ENCODE measurements at places on chromosomes 5 and 9.

DNA sequence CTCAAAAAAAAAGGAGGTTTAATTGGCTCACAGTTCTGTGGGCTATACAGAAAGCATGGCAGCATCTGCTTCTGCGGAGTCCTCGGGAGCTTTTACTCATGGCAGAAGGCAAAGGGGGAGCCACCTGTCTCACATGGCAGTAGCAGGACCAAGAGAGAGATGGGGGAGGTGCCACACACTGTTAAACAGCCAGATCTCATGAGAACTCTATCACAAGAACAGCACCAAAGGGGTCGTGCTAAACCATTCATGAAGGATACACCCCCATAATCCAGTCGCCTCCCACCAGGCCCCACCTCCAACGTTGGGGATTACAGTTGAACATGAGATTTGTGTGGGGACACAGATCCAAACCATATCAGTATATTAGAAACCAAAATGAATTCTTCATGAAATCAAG, 28.3 kb upstream of the CXXC5 start:
- ATAC-seq = no peak

DNA sequence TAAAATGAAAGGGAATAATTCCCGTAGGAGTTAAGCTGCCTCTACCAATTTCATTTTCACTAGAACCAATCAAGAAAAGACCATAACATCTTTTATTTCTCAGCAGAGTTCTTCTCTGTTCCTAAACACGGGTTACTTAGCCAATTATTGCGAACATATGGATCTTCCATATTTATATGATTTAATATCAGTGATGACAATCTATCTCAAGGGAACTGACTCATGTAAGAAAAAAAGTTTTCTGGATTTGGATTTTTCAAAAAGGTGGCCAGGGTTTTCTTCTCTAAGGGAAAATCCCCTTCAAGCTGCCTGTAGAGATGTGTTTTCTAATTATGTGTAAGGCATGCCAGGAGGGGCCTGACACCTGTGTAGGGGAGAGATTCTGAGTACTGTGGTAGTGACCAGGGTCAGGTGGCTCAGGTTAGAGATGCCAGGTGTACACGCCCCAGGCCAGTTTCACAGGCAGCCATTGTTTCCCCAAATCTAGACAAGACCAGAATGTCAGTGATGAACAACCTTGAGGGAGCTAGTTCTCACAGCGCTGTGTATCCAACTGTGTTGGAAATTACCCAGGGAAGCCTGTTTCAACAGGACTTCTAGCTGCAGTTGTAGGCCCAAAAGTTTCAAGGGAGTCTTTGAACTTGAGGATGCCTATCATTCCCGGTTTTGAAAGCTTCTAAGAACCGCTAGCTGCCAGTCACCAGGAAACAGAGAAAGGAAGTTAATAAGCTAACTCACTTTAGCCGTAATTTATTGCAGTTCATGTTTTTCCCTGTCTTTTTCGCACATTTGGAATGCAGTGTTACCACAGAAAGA, 572.5 kb upstream of the RGMB start:
- ATAC-seq = no peak

- ATAC-seq = no peak
These were observed 212.1 kb downstream of the SLF1 start for GRCh38 chr5:94830520-94830919.

DNA sequence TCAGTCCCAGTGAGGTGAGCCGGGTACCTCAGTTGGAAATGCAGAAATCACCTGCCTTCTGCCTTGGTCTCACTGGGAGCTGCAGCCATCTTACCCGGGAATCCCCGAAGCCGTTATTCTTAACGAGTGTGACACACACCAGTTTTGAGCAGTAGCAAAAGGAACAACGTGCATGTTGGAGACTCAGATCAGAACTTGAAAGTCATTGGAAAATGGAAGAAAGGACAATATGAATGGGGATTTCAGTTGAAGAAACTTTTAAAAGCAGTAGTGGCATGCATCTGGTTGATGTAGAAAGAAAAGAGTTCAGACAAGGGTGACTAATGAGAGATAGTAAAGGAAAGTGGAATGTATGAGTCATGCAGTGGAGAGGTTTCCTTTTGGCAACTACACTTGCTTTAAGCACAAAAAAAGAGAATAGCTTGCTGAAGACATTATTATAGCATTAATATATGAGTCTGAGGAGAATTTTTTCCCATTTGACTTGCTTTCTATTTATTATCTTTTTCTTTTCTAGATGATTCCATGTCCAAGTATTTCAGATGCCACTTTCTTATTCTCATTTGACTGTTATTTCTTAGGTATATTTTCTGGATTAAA, 44.4 kb upstream of the ANKDD1B start:
- peak; percentile 91 for ATAC-seq

GRCh38 chr5:74552101-74552500, 88.4 kb downstream of the ENC1 start:
- no peak for ATAC-seq

GRCh38 chr9:33721674-33722358, 73.5 kb upstream of the PRSS3 start:
- ATAC-seq = peak; percentile 87

DNA sequence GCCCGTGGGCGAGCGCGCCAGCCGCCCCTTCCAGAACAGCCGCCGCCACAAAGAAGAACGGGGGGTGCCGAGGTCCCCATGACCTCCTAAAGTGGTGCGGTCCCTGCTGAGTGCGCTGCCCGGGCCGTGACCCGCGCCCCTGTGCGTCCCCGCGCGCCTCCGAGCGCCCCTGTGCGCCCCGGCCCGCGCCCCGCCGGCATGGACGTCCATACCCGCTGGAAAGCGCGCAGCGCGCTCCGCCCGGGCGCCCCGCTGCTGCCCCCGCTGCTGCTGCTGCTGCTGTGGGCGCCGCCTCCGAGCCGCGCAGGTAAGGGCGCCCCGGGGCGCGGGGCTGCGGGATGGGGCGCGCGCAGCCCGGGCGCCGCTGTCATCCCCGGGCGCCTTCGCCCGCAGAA, 384 bp downstream of the COL5A1 start:
- ATAC-seq = no peak

DNA sequence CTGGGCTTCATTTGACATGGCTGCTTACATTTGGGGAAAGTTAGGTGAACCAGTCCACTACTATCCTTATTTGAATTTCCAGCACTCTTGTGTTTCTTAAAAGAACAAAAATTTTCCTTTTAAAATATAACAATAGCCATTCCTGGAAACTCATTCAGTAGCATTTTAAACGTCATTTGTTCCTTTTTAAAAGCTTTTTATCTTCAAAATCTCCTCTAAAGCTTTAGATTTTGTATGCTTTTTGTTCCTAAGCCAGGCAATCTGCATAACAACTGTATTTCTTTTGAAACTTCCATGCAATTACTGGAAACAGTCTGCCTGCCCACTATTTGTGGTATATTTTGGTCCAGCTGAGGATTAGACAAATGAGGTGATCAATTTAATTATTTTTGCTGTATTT, 172.2 kb upstream of the PLCXD3 start:
- no peak for ATAC-seq

DNA sequence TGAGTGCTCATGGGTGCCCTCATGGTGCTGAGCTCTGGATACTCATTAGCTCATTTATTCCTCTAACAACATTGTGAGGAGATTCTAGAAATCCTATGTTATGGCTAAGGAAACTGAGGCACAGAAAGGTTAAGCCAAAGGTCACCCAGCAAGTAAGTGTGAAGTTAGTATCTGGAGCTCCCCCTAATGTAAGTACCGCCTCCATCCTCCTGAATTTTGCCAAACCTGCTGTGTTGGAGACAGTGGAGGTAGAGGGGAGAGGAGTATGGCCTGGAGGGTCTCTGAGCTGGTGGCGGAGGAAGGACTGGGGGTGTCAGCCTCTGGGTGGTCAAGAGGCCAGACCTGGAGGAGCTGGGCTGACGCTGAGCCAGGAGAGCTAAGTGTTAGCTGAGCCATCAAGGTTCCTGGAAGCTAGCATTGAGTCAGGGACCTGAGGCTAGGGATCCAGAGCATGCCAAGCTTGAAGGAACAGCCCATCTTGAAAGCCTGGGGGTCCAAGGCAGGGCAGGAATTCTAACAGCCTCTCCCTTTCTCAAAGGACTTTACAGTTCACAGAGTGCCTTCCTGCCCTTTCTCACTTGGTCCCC, 114.8 kb downstream of the RGS3 start:
- no peak for ATAC-seq

GRCh38 chr5:72559866-72560766, 52.9 kb upstream of the ZNF366 start:
- no peak for ATAC-seq

GRCh38 chr5:137407090-137407489, 92.0 kb downstream of the SPOCK1 start:
- ATAC-seq = no peak

GRCh38 chr5:16550316-16550952, 66.4 kb downstream of the RETREG1 start:
- ATAC-seq = no peak

DNA sequence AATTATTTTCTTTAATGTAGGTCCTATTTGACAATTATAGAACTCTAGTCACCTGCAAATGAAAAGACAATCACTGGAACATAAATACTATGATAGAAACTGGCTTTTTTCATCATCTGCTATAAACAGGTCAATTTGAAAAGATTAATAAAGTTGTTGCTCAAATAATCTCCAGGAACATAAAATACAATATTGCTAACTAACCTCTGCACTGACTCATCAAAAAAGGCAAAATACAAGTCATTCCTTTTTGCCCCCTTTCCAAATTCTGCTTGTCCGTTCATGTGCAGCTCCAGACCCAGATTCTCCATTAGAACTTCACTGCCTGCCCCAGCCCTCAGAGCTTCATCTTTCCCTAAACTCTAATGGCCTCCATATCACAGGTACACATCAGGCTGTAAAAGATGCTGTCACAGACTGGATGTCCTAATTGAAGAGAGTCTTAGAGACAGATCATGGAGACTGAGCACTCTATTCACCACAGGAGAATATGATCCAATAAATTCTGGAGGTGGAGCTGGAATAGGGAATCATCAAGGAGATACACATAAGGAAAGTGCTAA, 1.6 kb downstream of the DCTN4 start:
- no peak for ATAC-seq

- ATAC-seq = no peak
These were observed 241.6 kb upstream of the CD180 start for GRCh38 chr5:67437905-67438845.

DNA sequence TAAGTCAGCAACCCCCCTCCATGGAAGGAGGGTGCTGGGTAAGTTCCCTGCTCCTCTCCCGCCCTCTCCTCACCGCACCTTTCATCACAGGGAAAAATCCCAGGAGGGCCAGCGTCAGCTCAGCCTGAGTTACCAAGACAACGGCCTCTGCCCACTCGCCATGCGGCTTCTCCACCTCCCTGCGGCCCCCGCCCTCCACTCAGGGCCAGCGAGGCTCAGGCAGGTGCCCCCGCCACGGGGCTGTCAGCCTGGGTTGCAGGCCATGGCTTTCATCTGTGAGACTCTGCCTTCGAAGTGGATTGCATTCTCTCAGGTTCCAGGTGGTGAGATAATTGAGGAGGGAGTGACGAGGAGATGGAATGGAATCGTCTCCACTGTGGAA, 27.2 kb upstream of the LAMC3 start:
- no peak for ATAC-seq

DNA sequence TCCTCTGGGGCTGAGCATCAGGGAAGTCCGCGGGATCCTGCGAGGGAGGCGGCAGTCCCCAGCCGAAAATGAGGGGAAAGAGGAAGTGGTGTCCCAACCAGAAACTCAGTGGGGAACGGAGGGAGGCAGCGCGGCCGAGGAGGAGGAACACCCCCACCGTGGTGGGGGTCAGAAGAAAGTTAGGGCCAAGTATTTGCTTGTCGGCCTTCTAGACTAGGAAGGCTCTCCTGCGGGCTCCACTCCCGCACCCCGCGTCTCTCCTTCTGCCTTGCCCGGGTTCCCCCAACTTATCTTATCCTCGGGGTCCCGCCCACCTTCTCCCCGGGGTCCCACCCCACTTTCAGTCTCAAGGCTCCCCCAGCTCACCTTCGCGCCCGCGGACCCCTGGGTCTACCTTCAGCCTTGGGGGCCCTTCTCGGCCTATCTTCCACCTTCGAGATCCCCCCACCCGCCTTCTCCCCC, 557 bp upstream of the PHF2 start:
- ATAC-seq = peak; percentile 45

- ATAC-seq = peak; percentile 56
These were observed 38.1 kb upstream of the CD180 start for GRCh38 chr5:67234671-67235176.

GRCh38 chr5:17406423-17406838, 91.6 kb upstream of the TAF11L2 start:
- ATAC-seq = no peak

- no peak for ATAC-seq
These were observed 268.1 kb downstream of the NSG2 start for GRCh38 chr5:174313615-174314014.

DNA sequence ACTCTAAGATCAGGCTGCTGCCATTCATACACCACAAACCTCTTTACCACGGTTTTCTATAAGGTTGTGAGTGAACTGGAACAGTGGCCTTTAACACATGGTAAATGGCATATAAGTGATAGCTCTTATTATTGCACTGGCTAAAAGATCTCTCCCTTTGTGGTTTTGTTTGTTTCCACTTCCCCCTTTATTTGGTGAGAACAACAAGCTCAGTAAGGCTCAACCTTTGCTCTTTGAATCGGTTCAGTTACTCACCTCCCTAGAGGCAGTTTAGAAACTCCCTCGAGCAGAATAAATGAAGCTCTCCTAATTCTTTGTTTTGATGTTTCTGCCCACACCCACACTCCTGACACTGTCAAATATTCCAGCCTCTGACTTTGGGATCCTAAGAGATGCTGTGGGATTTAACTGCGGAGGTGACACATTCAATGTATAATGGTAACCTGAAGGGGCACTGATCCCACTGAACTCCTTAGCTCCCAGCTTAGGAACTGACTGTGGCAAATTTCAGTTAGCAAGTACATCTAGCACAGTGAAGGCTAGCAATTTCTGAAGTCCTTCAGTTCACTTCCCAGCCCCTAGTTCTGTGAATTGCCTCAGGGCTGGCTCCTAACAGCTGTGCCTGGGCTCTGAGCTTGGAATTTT, 22.5 kb upstream of the RAD23B start:
- no peak for ATAC-seq

DNA sequence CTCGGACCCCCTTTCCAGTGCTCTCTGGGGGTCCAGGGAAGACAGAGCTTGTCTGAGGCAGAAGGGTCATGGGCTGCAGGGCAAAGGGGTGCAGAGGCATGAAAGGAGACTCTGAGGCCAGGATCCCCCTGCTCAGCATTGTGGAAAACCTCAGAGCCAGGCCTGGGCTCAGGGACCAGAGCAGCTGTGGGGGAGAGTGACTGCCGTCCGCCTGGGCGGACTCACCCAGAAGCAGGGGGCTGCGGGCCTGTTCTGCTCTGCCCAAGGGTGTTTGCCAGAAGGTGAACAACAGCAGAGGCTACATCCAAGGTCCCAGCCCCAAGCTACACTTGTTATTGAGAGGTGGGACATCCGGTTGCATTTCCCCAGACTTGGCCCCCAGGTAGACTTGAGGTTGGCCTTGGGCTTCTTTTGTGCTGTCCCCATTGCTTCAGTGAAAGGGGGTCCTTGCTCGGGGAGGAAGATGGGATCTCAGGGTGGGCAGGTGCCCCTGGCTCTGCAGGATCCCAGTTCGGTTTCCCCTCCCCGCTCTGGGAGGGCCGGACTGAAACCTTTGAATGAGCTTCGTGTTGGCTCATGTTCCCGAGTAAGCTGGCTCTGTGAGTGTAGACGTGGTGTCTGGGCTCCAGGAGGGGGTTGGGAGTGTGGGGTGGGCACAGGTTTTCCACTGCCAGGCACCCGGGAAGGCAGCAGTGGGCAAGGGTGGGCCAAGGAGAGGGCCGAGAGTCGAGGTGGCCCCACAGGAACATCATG, 92.1 kb downstream of the COL5A1 start:
- no peak for ATAC-seq

Data from gastroesophageal sphincter (tissue), 4 donors.